ENCODE measurements at places on chromosomes 5 and 9. TPM values are rescaled to one million over a fixed set of nuclear protein-coding genes. Genes with fewer than 3 reads are reported as not detected.

Gene PTGDS
- total RNA-seq, result not detected

Gene LRRC70
- 0.14 TPM for total RNA-seq

Gene CDC25C
- total RNA-seq, result 12.0 TPM

Gene SPINK4
- total RNA-seq, result not detected

Gene S1PR3
- total RNA-seq, result 36.6 TPM

Gene SEPTIN8
- total RNA-seq, result 16.5 TPM

Gene WWC1
- 87.1 TPM for total RNA-seq

Gene CTNND2
- total RNA-seq, result not detected

Gene LHX6
- total RNA-seq, result 0.39 TPM

Gene PCDHB13
- total RNA-seq, result 0.06 TPM

Gene CMYA5
- 0.07 TPM for total RNA-seq

Gene PCDHGA12
- total RNA-seq, result not detected

Gene GRM6
- total RNA-seq, result not detected

Gene PCDHGB3
- 0.19 TPM for total RNA-seq

Gene DPYSL3
- 18.6 TPM for total RNA-seq

Gene PCDHGA10
- total RNA-seq, result 0.03 TPM

Gene MARCHF11
- not detected for total RNA-seq

Gene ANKRD31
- 0.05 TPM for total RNA-seq

Gene FOXD4L4
- total RNA-seq, result not detected

Gene FER
- 5.5 TPM for total RNA-seq

Gene PPP3R2
- not detected for total RNA-seq

Gene HSPB3
- not detected for total RNA-seq

Gene INSL6
- not detected for total RNA-seq

Gene MYORG
- total RNA-seq, result 4.5 TPM

Gene MARVELD2
- 2.6 TPM for total RNA-seq

Gene NUTM2F
- total RNA-seq, result not detected

Gene TLE4
- 13.8 TPM for total RNA-seq

Gene INIP
- total RNA-seq, result 17.6 TPM

Gene CSF1R
- total RNA-seq, result 0.05 TPM

Gene PAEP
- total RNA-seq, result 0.20 TPM

Gene PCDHGA5
- total RNA-seq, result 0.07 TPM

Gene SWI5
- 42.5 TPM for total RNA-seq

Gene SPINK1
- total RNA-seq, result 0.37 TPM

Gene DNAH5
- 0.93 TPM for total RNA-seq

Gene TMEM174
- not detected for total RNA-seq

Gene RLN1
- total RNA-seq, result not detected

Gene OTP
- 0.08 TPM for total RNA-seq

Gene CWC27
- 16.3 TPM for total RNA-seq

Gene SLC28A3
- not detected for total RNA-seq

Gene IFNA13
- total RNA-seq, result not detected

Gene PCDHA13
- total RNA-seq, result 0.04 TPM

Gene CNTNAP3
- total RNA-seq, result 12.2 TPM

Data from A549 treated with DMSO at 1 μM for 4 hours (cell line).